WTC11 (cell line): ENCODE measurements at places on chromosomes 2 and 18. TPM values are rescaled to one million over a fixed set of nuclear protein-coding genes. Genes with fewer than 3 reads are reported as not detected.
A peak's percentile ranks its signal among the peaks of the same experiment; 100 is the strongest.

- H3K4me3 ChIP-seq = no peak overlapping the region
- H3K36me3 ChIP-seq = no peaks in the 10 kb centered on the region
- H3K27ac ChIP-seq = no peak overlapping the region
- DNase-seq = no peak
Observed at GRCh38 chr2:30964334-30965005, 157.2 kb upstream of the CAPN13 start.

DNA sequence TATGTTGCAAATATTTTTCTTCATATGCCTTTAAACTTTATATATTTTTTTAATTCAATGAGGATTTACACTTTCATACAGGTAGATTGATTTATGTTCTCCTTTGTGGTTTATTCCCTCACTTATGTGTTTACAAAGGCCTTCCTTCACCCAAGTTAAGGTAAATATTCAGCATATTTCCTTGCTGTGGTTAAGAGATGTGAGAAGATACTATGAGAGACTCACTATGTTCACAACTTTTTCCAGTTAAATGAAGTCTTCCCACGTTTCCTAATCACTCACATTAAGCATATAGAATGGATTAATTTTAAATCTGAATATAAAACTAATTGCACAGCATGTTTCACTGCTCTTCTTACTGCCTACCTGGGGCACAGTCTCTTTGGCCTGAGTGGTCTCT is 597 bp downstream of the PECR start:
- no peak for DNase-seq
- H3K4me1 ChIP-seq = peaks cover 41% of the 10 kb centered on the region
- H3K4me3 ChIP-seq = peak overlapping the region; percentile 93
- H3K36me3 ChIP-seq = no peaks in the 10 kb centered on the region
- peak overlapping the region; percentile 93 for H3K27ac ChIP-seq

DNA sequence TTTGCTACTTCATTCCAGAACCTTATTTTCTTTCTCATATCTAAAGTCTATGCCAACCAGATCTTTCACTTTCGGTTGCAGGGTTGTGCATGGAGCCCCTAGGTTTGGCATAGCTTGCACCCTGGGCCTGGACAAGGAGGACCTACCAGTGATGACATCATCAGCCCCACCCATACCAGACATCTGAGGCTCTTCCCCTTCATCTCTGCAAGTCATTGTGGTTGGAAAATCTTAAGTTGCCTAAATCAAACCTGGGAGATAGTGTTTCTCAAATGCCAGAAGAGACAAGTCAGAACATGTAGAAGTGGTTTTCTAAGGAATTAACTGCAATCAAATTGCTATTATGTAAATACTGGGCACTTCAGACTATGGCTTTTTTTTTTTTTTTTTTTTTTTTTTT is 363.3 kb downstream of the ZNF516 start:
- H3K4me3 ChIP-seq = no peak overlapping the region
- H3K27me3 ChIP-seq = no peaks in the 10 kb centered on the region
- H3K4me1 ChIP-seq = no peaks in the 10 kb centered on the region
- no peak overlapping the region for H3K27ac ChIP-seq

- no peak overlapping the region for H3K4me3 ChIP-seq
- DNase-seq = no peak
- H3K27ac ChIP-seq = no peak overlapping the region
- H3K36me3 ChIP-seq = peaks cover 2% of the 10 kb centered on the region; the same call in 1 of the 2 replicates
Observed at GRCh38 chr18:60962625-60963024, 370.6 kb upstream of the CDH20 start.

GRCh38 chr2:207269038-207269437 is 103.3 kb upstream of the KLF7 start:
- H3K27me3 ChIP-seq = no peaks in the 10 kb centered on the region; the same call in 1 of the 2 replicates
- H3K27ac ChIP-seq = no peak overlapping the region
- peaks cover 4% of the 10 kb centered on the region; the same call in 1 of the 2 replicates for H3K36me3 ChIP-seq
- H3K4me1 ChIP-seq = peaks cover 3% of the 10 kb centered on the region; the same call in 1 of the 2 replicates
- DNase-seq = no peak

- no peaks in the 10 kb centered on the region for H3K36me3 ChIP-seq
- H3K27me3 ChIP-seq = no peaks in the 10 kb centered on the region
- H3K27ac ChIP-seq = no peak overlapping the region
- DNase-seq = no peak
Observed at GRCh38 chr2:226915846-226916360, 80.0 kb downstream of the RHBDD1 start.

DNA sequence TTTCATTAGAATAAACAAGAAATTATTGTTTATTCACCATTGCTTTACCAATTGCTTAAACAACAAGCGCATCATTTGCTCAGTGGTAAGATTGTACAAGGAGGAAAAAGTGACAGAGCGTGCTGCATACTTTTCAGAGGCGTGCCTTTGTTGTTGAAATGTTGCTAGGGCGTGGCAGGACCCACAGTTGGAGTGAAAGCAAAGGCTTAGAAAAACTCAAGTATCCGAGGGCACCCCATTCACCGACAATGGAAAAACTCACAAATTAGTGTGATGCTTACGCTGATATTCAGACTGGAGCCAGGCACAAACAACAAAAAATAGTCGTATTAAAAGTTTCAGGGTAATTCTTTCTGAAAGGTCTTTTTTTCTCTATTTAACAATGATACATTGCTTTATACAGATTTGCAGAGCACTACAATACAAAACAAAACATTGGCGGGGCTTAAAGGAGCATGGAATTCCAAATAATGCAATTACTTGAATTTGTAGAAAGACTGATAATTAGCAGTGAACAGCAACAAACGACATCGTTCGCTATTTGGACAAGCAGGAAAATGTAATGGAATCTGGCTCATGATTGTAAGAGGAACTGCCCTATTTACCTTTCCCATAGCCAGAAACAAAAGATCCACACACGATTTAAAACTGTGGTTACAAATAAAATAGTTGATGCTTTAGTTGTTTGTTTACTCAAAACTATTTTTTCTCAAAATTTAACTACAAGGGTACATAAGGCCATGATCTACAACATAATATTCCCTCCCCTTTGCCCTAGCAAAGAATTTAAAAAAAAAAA is 37.8 kb upstream of the RTTN start:
- no peak overlapping the region for H3K27ac ChIP-seq
- no peak for DNase-seq
- H3K4me3 ChIP-seq = no peak overlapping the region
- no peaks in the 10 kb centered on the region; the same call in 1 of the 2 replicates for H3K27me3 ChIP-seq
- no peaks in the 10 kb centered on the region for H3K36me3 ChIP-seq

- peaks cover 39% of the 10 kb centered on the region for H3K36me3 ChIP-seq
- DNase-seq = peak; percentile 78
- H3K27me3 ChIP-seq = no peaks in the 10 kb centered on the region
- H3K27ac ChIP-seq = peak overlapping the region; percentile 97
- H3K4me3 ChIP-seq = peak overlapping the region; percentile 92
Observed at GRCh38 chr2:27211241-27211942, 449 bp upstream of the ATRAID start.

GRCh38 chr2:70479816-70480215 is 73.8 kb downstream of the TGFA start:
- peaks cover 6% of the 10 kb centered on the region for H3K4me1 ChIP-seq
- H3K4me3 ChIP-seq = no peak overlapping the region
- peaks cover 21% of the 10 kb centered on the region for H3K27me3 ChIP-seq

DNA sequence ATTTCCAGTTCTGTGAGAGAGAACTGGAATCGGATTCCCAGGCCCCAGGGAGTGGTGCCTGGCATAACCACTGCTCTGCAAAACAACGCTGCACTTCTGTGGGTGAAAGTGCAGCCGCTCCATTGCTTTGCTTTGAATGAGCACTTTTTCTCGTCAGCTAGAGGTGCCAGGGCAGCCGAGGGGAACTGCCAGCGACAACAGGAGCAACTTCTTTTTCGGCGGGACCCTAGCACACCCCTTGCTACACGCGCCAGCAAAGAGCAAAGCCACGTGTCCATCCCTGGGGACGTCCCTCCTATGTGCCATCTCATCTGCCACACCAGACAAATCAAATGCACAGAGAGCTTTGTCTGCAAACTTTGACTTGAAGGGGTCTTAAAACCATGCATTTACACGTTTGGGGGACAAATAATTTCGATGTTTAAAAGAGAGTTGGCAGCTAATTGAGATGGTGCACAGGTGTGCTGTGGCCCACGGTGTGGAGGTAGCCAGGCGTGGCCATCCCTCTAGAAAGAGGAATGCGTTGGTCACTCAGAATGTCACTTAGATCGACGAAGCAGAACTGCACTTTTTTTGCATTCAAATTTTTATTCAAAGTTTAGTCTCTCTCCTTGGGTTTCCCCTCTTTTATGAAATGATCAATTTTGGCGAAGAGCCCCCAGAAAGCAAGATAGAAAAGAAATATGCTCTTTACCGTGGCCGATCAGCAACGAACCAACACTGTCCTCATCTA is 151.8 kb downstream of the MBP start:
- DNase-seq = no peak
- peak overlapping the region; percentile 75; the same call in 1 of the 2 replicates for H3K27ac ChIP-seq
- H3K4me1 ChIP-seq = peaks cover 48% of the 10 kb centered on the region
- no peaks in the 10 kb centered on the region for H3K36me3 ChIP-seq
- H3K27me3 ChIP-seq = no peaks in the 10 kb centered on the region

DNA sequence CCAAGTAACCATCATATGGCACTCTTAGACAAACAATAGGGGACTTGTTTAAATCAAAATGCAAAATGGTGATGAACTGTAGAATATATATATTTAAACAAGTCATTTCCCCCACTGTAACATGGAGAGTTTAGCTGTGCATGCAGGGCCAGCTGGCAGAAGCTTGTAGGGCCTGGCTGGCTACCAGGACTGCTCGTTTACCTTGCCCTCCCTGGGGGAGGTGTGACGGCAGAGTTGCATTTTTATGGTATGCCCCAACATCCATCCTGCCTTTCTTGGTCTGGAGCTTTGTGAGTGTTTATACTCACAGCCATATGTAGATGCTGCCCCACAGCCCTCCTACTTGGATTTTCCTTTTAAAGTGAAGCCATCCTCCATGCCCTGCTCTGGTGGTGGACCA is 101.7 kb upstream of the ZFP36L2 start:
- H3K4me3 ChIP-seq = no peak overlapping the region
- no peaks in the 10 kb centered on the region for H3K36me3 ChIP-seq
- no peak overlapping the region for H3K27ac ChIP-seq
- H3K4me1 ChIP-seq = peaks cover 17% of the 10 kb centered on the region

DNA sequence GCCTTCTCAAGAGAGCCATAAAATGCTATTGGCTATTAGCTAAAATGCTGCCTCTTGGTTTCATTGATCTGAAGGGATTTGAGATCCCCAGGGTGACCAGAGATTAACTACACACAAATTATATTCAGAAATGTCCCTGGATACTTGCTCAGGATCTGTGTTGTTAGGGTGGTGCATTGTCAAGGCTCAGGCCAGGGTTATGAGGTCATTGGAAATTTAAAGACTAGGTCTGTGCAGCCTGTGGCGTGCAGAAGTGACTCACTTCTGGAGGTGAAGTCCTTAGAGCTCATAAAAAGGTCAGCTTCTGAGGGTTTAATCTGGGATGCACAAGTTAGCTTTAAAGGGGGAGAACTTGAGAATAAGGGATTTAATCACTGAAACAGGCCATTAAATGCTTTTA is 23.5 kb downstream of the LRRTM1 start:
- no peaks in the 10 kb centered on the region for H3K27me3 ChIP-seq
- no peak for DNase-seq
- H3K4me1 ChIP-seq = no peaks in the 10 kb centered on the region

DNA sequence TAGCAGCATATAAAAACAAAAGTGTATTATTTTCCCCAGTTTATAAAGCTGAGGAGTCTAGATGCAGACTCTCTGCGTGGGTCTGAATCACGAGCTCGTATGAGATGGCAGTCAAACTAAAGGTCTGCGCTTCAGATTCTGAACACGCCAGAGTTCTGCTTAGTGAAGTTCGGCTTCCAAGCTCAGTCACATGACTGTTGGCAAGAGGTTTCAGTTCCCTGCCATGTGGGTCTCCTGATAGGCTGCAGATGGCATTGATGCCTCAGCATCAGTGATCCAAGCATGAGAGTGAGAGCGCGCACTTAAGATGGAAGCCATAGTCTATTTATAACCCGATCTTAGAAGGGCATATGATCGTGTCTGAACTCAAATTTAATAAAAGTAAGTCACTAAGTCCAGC is 242.8 kb upstream of the DOK6 start:
- H3K36me3 ChIP-seq = no peaks in the 10 kb centered on the region
- peaks cover 18% of the 10 kb centered on the region for H3K4me1 ChIP-seq
- H3K4me3 ChIP-seq = no peak overlapping the region
- no peak overlapping the region for H3K27ac ChIP-seq

GRCh38 chr2:24385366-24385765 is 25.0 kb upstream of the ITSN2 start:
- peaks cover 5% of the 10 kb centered on the region for H3K4me1 ChIP-seq
- no peak overlapping the region for H3K27ac ChIP-seq
- H3K4me3 ChIP-seq = no peak overlapping the region
- no peak for DNase-seq

GRCh38 chr18:28412521-28412920 is 235.6 kb upstream of the CDH2 start:
- H3K27me3 ChIP-seq = no peaks in the 10 kb centered on the region
- DNase-seq = no peak
- H3K4me3 ChIP-seq = no peak overlapping the region
- no peak overlapping the region for H3K27ac ChIP-seq
- H3K36me3 ChIP-seq = no peaks in the 10 kb centered on the region

- H3K36me3 ChIP-seq = peaks cover 4% of the 10 kb centered on the region
- no peak for DNase-seq
- peaks cover 25% of the 10 kb centered on the region for H3K27me3 ChIP-seq
- peaks cover 68% of the 10 kb centered on the region for H3K4me1 ChIP-seq
- no peak overlapping the region for H3K27ac ChIP-seq
Observed at GRCh38 chr18:57087644-57088376, 59.1 kb upstream of the BOD1L2 start.

- H3K27me3 ChIP-seq = no peaks in the 10 kb centered on the region
- peaks cover 25% of the 10 kb centered on the region for H3K4me1 ChIP-seq
- no peak overlapping the region for H3K27ac ChIP-seq
- DNase-seq = no peak
- H3K4me3 ChIP-seq = no peak overlapping the region
Observed at GRCh38 chr2:16187482-16187817, 247.1 kb downstream of the MYCN start.

DNA sequence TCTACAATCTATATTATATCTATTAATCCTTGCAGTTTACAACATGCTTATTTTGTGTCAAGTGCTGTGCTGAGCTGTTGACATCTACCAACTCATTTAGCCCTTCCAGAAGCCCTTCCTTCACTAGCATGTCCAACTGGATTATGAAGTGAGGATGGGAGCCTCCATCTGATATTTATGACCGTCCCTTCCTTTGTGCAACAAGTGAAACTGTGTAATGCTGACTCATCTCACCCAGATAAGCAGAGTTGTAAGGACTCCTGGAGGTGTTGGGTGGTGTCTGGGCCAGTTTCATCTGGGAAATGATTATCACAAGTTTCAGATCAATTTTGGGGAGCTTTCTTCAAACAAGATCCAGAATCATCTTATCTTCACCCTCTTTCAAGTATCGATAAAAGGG is 156.6 kb upstream of the ETAA1 start:
- H3K4me1 ChIP-seq = peaks cover 3% of the 10 kb centered on the region; the same call in 1 of the 2 replicates
- no peak overlapping the region for H3K4me3 ChIP-seq
- no peaks in the 10 kb centered on the region for H3K27me3 ChIP-seq
- no peak for DNase-seq
- no peaks in the 10 kb centered on the region for H3K36me3 ChIP-seq

Gene RFTN2
- total RNA-seq = 1.1 to 1.9 TPM (median 1.5 TPM) in 3 replicates

Gene CD226
- 0.23 to 0.55 TPM (median 0.24 TPM) in 3 replicates for total RNA-seq

Gene IL37
- total RNA-seq = 0.30 to 0.48 TPM in 2 of 3 replicates, not detected in the other

Gene SP140
- total RNA-seq = 0.16 to 0.66 TPM (median 0.37 TPM) in 3 replicates

Gene RGPD3
- total RNA-seq = 0.07 to 0.11 TPM (median 0.11 TPM) in 3 replicates

Gene TCF7L1
- total RNA-seq = 104 to 108 TPM (median 106 TPM) in 3 replicates

Gene ABCB11
- 0.02 to 0.77 TPM (median 0.02 TPM) in 3 replicates for total RNA-seq
